Stimulated activated effector memory CD8-positive, alpha-beta T cell treated with anti-CD3 and anti-CD28 coated beads, Interleukin-12 subunit alpha, Interleukin-12 subunit beta, amount 100 ng/mL, for 72 hours (primary cell): ENCODE measurements at places on chromosomes 11 and 22.

GRCh38 chr11:3970108-3970507 lies 114.6 kb downstream of the STIM1 start:
- DNase-seq, result no peak

- no peak for DNase-seq
These were observed 94.7 kb downstream of the MPPED1 start for GRCh38 chr22:43506487-43506886.

- DNase-seq, result no peak
These were observed 31.9 kb upstream of the RTL6 start for GRCh38 chr22:44529827-44530523.

DNA sequence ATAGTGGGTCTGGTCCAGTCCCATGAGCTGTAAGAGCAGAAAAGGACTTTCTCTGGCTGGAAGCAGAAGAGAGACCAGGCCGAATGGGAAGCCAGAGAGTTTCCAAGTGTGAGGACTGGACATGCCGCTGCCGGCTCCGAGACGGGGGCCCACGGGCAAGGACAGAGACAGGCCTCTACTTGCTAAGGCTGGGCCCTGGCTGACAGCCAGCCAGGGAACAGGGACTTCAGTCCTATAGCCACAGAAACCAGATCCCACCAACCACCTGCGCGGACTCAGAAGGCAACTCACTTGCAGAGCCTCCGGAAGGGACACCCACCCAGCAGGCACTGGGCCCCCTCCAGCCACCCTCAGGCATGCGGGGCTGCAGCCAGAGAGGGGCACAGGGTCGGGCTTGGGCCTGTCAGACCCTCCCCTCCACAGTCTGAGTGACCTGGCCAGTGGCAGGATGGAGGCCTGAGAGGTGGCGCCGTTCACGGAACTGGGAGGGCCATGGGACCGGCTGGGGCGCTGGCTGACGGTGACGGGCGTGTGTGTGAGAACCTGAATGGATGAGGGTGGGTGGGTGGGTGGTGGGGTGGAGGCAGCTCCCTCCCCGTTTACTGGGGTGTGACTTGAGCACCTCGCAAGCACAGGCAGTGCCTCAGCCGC lies 47.8 kb upstream of the A4GALT start:
- no peak for DNase-seq

DNA sequence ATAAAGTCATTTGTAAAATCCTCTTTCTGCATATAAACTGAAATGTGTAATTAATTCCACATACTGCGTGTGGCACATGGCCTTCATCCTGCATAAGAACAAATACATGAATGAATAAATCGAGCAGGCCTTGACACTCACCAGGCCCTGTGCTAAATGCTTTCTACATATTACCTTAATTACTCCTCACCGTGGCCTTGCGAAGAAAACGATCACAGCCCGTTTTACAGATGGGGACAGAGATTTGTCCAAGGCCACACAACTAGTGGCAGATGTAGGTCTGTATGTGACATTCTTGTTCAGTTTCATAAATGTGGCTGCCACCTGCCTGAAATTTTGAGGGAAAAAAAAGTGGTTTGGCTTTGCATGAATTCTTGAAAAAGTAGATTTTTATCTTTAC lies 5.8 kb upstream of the CCND1 start:
- no peak for DNase-seq

DNA sequence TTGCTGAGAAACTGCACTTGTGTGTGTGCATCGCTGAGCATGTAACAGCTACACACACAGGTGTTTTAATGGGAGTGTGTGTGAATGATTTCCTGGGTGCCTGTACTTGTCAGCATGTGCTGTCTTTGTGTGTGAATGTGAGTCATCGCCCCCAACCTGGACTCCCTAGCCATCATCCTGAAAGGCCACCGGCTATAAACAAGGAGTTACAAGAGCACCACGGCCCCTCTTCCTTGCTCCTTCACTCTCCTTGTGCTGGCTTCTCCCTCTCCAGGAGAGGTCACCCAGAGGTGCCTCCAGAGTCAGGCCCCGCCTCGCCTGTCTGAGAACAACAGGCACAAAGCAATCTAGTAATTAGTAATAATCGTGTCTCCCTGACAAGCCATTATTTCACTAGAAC lies 419.2 kb downstream of the BUD13 start:
- no peak for DNase-seq

DNA sequence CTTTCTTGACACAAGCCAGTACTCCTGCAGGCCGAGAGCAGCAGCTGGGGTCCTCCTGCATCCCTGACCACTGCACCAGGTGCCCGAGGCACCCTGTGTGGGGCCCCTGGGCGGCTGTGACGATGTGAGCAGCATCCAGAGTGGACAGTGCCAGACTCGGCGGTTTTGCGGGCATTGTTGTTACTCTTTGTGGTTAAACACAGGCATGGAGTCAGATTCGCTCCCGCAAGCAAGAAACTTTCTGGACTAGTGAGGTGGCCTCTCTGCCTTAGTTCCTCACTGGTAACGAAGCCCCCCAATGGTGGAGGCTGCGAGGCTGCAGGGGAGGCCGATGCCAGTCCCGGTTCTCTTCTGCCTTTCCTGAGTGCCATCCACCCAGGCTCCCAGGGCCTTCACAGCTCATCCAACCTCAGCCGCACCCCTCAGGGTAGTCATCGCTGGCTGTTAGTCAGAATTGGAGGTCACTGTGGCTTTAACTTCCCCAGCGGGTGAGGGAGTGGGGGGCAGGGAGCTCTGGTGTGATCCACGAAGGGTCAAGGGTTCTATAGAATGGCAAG lies 3.7 kb upstream of the CLDN5 start:
- no peak for DNase-seq

DNA sequence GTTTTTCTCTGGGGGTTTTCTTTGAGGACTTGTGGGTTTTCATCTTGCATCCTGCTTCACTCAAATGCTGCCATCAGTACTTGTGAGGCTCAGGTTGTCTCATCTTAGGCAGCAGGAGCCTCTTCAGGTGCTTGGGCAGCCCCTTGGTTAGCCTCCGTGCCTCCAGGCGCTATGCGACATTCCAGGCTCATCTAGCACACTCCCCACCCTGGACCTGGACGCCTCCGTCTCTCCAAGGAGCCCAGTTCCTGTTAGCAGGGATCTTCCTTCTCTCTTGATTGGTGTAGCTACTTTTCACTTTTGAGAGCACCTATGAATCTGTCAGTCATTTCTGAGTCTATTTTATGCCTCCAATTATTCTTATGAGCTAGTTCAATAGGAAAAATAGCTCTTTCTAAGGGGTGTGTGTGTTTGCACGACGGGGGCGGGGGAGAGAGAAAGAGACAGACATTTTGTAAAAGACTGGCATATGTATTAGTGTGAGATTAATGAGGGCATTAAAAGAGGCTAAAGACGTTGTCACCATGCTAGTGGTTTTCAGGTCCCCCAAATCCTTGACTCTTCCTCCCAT lies 7.8 kb downstream of the TUBA8 start:
- DNase-seq, result no peak

DNA sequence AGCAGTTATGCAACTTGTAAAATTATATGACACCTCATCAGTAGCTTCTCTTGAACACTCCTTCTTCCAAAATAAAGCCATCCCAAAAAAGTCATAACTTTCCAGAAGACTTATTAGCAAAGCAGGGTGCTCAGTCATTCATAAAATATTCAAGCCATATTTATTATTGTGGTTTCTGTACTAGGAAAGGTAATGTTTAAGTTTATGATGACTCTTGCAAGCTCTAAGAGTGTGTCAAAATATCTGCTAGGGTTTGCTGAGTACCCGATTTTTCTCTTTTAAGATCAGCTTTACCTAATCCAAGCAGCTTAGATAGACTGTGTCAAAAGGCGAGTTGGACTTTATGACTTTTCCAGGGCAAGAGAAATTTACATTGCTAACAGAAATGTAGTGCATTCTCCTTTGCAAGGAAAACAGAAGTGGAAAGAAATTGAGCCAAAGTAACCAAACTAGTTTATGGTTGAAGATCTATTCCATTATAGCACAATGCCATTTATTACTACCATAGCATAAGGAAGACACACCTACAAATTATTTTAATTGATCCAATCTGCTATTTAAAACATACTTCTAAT lies 98.0 kb upstream of the SOX6 start:
- no peak for DNase-seq

- no peak for DNase-seq
These were observed 561 bp downstream of the TRMT112 start for GRCh38 chr11:64316672-64317324.

DNA sequence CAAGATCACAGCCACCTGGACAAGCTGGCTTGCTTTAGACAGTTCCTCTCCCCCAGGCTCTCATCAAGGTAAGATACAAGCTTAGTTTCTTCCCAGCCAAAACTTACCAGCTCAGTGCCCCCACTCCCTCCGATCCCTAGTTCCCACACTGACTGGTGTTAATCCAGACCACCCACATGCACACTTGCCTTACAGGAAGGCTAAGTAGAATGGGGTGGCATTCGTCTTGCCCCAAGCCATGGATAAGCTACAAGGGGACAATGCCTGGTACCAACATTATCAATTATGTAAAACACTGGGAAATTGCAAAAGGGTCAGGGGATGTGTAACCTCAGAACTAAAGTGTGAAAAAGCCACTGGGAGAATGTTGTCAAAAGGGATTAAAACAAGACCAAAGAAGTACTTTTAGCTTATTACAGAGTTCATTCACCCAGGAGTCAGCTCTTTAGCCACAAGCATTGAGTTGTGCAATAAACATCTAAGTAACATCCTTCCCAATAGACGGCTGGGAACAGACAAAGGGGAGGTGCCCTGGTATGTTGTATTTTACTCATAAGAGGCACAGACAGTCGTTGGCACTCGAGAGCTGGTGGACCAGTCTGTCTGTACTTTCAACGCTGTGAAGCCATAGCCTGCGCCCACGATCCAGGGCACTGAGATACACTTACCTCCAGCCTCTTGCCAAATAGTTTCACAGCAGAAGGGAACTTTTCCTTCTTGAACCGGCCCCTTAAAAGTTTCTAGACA lies 1.1 kb downstream of the DHCR7 start:
- no peak for DNase-seq

GRCh38 chr11:11173316-11174025 lies 179.6 kb downstream of the CSNK2A3 start:
- DNase-seq, result no peak

DNA sequence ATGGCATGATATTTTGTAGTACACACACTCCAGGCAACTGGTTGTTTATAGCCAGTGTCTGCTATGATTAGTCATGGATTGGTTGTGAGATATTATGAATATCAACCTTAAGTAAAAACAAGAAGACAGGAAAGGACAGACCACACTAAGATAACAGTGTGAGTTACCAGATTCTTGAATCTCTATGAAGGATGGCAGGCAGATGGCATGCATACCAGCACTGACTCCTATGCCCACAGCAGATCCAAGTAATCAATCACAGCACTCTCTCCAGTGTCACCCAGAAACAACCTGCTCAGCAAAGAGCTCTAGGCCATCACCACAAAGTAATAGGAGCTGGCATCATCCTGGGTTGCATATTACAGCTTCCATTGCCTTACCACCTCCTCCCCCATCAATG lies 116.6 kb downstream of the GALNT18 start:
- DNase-seq, result no peak

DNA sequence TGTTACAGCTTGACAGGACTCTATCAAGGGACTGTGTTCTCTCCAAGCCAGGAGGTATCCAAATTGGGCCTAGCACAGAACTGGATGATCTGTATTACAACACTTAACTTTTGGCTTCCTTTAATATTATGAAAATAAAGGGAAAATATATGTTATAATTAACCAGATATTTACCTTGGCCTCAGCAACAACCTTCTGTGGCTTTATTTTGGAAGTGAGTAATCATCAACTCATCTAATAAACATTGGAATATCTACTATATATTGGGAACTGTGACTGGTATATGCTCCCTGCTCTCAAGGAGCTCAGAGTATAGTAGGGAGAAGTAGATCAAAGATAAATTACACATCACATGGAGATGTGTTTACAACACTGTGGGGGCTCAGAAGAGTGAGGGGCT lies 352.2 kb downstream of the METTL15 start:
- no peak for DNase-seq

DNA sequence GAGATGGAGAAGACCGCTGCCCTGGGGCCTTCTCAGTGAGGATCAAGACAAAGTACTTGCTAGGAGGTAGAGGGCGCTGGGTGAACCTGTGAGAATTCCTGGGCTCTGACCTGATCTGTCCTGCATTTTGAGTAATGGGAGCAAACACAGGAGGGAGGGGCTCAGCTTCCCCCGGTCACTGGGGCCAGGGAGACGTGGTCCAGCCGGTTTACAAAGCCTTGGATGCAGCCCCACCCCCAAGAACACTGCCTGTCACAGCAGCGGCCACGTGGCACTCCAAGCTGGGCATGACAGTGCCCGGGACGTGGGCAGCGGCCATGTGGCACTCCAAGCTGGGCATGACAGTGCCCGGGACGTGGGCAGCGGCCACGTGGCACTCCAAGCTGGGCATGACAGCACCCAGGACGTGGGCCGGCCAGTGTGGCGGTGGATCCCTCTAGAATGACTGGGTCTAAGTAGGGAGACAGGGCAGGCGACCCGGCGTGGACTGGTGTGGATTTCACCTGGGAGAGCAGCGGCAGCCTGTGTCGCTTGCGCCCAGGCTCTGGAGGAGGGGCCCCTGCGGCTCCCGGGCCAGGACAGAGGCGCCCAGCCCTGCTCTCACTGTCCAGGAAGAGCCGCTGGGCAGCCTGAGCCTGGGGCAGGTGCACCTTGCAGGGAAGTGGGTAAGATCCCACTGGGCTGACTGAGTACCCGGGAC lies 2.5 kb upstream of the TTLL8 start:
- no peak for DNase-seq

- no peak for DNase-seq
These were observed 21.0 kb upstream of the HTATIP2 start for GRCh38 chr11:20342347-20343141.

GRCh38 chr11:72475381-72475780 lies 41.0 kb upstream of the CLPB start:
- no peak for DNase-seq

DNA sequence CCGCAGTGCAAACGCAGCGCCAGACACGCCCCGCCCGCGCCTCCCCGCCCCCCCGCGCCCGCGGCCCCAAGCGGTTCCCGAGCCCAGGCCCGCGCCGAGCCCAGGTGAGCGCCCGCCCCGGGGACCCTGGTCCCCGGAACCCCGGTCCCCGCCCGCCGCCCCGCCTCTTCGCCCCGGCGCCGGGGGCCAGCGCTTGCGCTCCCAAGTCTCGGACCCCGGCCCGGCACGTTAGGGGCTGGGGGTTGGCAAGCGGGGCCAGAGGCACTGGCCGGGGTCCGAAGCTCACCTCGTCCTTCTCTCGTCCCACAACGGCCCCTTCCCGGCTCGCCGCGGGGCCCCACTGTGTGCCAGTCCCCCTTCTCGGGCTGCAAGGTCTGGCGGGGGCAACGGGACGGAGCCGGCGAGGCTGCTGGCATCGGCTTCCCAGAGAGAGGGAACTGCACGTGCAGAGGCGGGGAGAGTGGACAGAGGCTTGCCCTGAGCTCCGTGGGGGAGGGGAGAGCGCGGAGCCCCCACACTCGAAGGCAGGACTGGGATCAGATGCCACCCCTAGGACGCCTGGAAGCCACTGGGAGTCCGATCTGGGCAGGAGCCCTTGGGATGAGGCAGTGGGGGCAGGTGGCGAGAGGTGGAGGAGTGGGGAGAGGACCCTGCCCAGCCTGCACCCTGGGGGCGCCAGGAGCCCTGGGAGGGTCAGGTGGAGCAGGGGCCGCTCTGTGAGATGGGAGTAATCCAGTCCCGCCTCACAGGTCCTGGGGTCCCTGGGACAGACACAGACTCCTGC lies 1.8 kb upstream of the AIFM3 start:
- no peak for DNase-seq
